ENCODE measurements at places on chromosomes 1 and 21.

GRCh38 chr1:40848530-40849189 is 13.5 kb downstream of the CITED4 start:
- DNase-seq = peak; percentile 65

GRCh38 chr1:58904299-58905125 is 120.7 kb upstream of the JUN start:
- no peak for DNase-seq

GRCh38 chr1:147292012-147292411 is 49.5 kb downstream of the CHD1L start:
- peak; percentile 76 for DNase-seq

DNA sequence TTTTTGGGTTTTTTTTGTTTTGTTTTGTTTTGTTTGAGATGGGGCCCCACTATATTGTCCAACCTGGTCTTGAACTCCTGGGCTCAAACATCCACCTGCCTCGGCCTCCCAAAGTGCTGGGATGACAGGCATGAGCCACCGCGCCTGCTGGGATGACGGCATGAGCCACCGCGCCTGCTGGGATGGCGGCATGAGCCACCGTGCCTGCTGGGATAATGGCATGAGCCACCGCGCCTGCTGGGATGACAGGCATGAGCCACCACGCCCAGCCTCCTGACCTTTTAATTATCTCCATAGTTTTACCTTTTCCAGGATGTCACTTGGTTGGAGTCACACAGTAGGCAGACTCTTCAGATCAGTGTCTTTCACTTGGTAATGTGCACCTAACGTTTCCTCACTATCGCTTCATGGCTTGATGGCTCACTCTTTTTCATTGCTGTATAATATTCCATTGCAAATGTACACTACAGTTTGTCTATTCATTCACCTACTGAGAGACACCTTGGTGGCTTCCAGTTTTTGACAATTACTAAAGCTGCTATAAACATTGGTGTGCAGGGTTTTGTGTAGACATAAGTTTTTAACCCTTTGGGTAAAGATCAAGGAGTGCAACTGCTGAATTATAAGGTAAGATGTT is 10.1 kb upstream of the PDXK start:
- no peak for DNase-seq

DNA sequence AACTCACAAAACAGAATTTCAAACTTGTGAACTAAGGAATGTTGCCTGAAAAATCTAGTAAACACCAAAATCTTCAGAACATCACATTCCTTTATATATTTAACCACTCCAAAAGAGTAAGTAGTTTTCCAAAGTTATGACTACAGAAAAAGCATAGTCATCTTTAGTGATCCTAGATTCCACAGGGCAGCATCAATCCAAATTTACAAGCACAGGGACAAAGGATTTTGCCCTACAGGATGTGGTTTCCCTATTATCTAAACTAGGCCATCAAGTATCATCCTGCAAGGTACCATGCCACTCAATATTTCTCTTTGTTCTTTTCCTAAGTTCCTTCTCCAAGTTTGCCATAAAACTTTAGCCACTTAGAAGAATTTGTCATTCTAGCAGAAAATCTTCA is 33.0 kb downstream of the COP1 start:
- peak; percentile 2 for DNase-seq

- no peak for DNase-seq
These were observed 128.4 kb upstream of the USP25 start for GRCh38 chr21:15601390-15601789.

DNA sequence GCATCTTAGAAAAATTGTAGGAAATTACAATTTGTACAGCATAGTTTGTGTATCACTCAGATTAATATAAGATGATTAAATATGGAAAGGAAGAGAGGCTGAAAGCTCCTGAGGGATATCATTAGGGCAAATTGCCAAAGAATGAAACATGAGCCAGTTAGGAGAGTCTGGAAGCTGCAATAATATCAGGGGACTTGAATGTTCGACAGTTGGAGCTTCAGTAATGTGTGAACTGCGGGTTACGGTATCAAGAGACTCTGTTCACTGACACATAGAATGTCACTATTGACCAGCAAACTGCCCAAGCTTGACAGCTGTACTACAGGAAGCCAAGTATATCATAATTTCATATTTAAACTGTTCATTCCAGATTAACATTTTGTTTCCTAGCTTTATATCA is 157.2 kb downstream of the DENND1B start:
- DNase-seq = peak; percentile 37

DNA sequence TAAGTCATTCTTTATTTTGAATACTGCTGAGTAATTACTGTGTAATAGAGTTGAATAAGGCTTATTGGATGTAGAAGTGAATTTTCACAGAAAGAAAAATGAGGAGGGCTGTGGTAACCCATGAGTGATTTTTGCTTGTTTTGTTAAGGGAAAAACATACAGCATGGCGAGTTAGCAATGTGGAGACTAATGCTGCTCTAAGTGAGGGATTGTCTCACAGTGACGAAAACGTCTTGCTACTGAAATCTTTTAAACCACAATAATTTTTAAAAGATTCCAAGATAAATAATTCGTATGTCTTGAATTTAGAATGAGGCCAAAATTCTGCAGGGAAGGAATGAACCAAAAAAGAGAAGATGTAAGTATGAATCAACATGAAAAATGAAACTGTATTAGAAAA is 16.2 kb upstream of the PLA2G4A start:
- DNase-seq = peak; percentile 88

GRCh38 chr1:98452162-98452561 is 209.4 kb upstream of the SNX7 start:
- DNase-seq = no peak

DNA sequence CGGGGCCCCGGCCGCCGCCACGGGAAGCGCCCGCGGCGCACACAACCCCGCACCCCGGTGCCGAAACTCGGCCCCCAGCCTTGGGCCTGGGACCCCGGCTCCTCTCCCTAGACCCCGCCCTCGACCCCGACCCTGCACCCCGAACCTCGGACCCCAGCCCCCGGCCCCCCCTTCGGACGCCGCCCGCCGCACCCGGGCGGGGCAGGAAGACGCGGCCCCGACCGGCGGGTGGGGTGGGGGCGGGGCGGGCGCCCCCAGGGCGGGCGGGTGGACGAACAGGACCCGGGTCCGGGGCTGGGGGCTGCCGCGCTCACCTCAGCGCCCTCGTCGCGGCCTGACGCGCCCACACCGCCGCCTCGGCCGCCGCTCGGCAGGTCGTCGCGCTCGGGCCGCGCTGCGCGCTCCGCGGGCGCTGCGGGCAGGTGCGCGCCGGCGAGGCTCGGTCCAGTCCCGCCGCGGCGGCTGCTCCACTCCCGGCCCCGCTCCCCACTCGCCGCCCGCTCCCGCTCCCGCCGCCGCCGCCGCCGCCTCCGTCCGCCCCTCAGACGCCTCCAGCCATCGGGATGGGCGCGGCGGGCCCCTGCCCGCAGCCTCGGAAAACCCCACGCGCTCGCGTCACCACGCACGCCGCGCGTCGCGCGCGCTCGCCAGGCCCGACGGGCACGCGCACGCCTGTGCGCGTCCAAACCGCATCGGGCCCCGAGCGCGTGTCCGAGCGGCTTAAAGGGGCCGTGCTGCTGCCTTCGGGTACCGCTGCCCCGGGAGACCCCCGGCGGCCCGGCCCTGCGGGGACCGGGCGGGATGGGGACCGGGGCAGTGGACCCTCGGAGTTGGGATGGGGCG is at the start of gene GNB1:
Gene GNB1, minus strand, starts transcription at position 582 of the 843 bp plus-strand sequence. CDS start 65,634 bp downstream, outside the sequence.
- DNase-seq = peak; percentile 92

- no peak for DNase-seq
These were observed 18.9 kb downstream of the GPR137B start for GRCh38 chr1:236161230-236161629.

- peak; percentile 98 for DNase-seq
These were observed 8.3 kb downstream of the IL24 start for GRCh38 chr1:206905295-206906164.

DNA sequence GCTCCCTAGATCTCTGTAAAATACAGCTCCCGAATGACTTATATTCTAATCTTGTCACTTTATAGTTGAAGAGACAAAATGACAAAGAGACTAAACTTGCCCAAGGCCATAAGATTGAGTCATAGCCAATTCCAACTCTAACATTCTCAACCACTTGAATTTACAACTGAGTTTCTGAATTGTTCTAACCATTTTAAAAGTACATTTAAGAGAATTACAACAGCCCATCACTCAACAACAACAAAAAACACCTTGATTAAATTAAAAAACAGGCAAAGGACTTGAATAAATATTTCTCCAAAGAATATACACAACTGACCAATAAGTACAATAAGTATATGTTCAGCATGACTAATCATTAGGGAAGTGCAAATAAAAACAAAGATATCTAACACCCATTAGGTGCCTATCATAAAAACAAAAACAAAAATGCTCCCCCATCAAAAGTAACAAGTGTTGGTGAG is 8.7 kb upstream of the ADCY10 start:
- no peak for DNase-seq

DNA sequence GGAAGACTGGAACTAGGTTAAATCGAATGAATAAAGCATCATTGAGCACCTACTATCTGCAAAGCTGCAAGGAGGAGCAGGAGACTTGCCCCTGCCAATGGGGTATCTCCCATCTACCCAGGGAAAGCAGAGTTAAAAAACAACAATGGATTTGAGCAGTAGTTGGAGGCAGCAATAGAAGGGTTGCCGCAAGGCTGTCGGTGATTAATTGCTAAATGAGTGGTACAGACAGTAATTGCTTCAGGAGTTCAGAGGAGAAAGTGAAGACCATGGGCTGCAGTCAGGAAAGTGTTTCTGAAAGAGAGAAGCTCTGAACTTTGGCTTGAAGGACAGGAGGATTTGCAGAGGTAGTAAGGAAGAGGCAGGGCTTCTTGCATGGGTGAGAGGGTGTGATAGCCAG is 152.9 kb downstream of the ACTL8 start:
- no peak for DNase-seq

DNA sequence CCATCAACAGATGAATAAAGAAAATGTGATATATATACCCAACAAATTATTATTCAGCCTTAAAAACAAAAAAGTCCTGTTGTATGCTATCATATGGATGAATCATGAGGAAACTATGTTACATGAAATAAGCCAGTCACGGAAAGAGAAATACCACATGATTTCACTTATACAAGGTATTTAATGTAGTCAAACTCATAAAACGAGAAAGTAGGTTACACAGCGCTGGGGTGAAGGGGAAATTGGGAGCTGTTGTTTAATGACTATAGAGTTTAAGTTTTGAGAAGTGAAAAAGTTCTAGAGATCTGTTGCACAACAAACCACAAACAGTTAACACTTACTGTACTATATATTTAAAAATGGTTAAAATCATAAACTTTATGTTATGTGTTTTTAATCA is 58.5 kb downstream of the SLC25A24 start:
- DNase-seq = peak; percentile 81

DNA sequence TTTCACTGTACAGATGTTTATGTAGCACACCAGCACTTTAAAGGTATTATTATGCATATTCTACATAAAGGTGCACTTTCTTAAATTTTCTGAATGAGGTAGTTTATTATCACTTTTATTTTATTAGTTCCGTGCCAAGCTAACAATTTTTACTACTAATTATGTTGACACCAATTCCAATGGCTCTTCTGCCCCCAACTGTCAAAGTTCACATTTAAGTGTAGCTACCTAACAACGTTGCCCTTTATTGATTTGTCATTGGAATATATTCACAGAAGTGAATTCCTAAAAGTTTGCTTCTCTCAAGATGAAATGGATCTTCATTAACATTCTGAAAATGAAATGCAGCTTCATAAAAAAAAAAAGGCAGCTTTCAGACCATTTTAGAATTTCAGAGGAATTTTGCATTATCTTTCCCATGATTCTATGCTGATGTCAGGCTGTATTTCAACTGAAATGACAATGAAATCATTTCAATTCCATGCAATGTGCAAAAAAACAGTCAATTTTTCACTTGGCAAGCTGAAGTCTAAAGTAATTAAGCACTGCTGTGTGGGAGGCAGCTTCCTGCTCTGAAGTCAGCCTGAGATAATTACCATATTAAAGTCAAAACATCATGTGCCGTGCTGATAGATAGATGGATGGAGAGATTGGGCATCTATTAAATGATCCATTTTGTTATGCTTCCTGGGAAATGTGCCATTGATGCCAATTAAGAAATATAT is 229.2 kb downstream of the TTLL7 start:
- no peak for DNase-seq

- no peak for DNase-seq
These were observed 1.4 kb downstream of the ZMYM6 start for GRCh38 chr1:35030338-35030737.

DNA sequence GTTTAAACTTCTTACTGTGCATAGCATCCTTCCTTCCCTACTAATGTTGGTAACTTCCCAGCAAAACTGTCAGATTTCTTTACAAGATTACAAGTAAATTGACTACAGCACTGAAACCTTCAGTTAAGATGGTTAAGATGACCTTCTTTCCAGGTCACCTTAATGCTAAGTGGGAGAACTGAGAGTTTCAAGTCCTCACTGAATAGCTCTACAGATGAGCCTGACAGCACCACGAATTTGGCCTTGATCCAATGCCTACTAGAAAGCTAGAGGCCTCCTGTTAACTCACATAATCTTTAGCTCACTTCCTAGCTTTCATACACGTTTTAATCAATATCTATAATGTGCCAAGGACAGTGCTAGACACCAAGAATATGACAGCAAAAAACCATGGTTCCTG is 276.0 kb upstream of the PLD5 start:
- no peak for DNase-seq

DNA sequence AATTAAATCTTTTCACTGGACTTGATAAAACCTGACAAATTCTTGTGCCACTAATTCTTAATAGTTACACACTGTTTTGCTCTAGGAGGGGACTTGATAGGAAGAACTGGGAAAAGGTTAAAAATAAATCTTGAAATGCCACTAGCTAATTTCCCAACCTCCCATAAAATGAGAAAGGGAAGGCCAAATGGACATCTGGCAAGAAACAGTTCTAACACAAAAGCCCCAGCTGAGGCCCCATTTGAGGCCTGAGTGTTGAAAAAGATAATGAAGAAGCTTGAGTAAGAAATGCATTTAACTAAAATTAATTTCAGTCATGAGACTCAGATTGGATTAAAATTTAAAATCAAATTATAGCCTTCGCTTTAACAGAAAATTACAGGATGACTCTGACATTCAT is 11.2 kb upstream of the RAP1GAP start:
- DNase-seq = no peak

GRCh38 chr1:82593561-82593960 is 792.8 kb downstream of the ADGRL2 start:
- no peak for DNase-seq

DNA sequence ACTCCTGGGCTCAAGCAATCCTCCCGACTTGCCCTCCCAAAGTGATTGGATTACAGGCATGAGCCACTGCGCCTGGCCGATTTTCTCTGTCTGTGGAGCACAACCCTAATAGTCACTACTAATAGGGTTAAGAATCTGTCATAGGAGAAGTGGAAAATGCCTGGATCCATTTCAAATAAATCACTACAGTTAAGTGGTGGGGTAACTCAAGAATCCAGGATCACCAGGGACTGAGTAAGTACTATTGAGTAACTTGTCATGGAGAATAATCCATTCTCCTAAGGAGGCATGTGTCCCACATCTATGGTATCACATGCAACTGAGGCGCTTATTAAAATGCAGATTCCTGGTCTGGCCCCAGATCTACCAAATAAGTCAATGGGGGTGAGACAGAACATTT is 53.2 kb downstream of the OPTC start:
- no peak for DNase-seq
